ENCODE measurements at places on chromosomes 4 and X.

DNA sequence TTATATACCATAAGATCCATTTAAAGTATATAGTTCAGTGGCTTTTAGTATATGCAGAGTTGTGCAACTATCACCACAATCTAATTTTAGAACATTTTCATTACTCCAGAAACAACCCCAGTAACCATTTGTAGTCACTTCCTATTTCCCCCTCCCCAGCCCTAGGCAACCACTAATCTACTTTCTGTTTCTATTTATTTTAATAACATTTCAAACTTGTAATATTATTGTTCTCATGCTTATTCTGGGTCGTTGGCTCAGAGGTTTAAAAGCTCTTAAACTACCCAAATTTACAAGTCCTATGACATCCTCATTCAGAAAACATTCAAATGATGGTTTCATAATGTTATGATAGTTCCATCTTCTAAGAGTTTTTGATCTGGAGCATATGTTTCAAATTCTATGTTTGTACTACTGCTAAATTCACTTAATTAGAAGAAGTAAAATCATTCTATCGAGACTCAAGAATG, 18.4 kb downstream of the XIAP start:
- DNase-seq: no peak

- DNase-seq: no peak
Measured at GRCh38 chrX:72038016-72038415, 93.7 kb downstream of the RTL5 start.

DNA sequence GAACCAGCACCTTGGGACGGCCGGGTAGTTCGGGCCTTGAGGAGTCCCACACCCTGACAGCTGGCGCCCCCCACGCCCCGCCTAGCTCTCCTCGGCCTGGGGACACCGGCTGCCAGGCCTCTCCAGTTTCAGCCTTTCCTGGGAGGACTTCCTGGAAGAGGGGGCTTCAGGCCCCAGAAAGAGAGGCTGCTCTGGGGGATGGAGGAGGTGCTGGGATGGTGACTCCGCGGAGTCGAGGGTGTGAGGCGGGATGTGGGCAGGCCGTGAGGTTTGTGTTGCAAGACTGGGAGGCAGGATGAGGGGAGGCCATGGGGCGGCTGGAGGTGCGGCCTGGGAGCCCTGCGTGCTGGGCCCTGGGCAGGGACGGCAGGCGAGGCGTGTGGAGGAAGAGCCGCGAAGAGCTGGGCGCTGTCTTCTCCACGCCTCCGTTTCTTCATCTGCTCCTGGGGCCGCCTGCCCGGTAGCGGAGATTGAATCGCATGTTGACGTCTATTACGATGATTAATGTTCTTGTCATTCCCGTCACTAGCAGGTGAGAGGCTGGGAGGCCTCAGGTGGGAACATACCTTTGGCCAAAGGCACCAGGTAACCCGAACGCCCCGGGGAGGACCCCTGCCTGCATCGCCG, 918 bp upstream of the FGFRL1 start:
- DNase-seq: peak; percentile 58

- no peak for DNase-seq
Measured at GRCh38 chrX:118228041-118228440, 111.4 kb upstream of the KLHL13 start.

DNA sequence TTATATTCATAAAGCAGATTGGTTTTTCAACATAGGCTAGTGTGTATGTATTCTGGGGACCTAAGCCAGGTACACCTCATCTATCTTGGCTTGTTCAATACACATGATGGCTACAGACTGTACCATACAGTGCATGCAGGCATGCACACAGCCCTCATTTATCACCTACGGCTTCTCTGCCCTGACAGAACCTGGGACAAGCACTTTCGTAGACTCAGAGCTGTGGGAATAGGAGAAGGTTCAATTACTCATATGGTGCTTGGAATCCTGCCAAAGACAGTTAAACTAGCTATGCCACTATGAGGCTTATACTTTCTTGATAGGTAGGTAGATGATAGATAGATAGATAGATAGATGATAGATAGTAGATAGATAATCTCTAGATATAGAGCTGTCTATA, 457.2 kb downstream of the GALNTL6 start:
- DNase-seq: no peak

GRCh38 chr4:109385260-109385659, 48.4 kb upstream of the SEC24B start:
- DNase-seq: no peak

GRCh38 chrX:108271397-108271787, 166.8 kb downstream of the COL4A6 start:
- DNase-seq: no peak

- no peak for DNase-seq
Measured at GRCh38 chrX:115522952-115523351, 38.0 kb upstream of the PLS3 start.

DNA sequence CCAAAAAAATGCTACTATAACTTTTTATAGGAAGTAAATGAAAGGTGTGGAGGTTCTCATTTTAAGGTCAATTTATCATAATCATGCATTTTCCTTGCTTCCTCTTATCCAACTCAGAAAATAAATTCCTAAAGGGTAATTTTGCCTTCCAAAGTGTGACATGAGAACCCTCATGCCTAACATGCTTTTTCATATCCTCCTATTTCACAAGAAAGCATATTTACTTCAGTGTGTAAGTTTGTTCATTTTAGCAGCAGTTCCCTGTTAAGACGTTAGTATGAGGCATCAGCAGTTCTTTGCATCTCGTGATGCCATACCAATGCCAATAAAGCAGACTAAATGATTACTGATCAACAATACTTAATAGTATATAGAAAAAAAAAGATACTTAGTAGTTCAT, 18.4 kb downstream of the WDFY3 start:
- DNase-seq: no peak

DNA sequence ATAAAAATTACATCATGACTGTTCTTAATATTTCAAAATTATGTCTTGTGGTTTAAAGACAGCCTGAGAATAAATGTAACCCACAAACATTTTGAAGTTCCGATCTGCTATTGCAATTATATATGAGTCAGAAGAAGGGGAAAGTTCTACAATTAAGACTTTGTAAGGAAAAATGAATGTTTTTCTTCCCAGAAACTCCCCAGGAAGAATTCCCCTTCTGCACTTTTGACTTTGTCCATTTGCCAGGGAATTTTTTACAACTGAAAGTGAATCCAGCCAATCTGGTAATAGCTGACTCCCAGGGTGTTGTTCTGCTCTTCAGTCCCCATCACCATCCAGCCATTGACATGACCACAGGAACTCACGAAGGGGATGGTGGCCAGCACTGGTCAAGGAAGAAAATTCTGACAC, 61.6 kb upstream of the NOCT start:
- DNase-seq: no peak

GRCh38 chr4:186159613-186160012, 31.8 kb upstream of the CYP4V2 start:
- DNase-seq: no peak

DNA sequence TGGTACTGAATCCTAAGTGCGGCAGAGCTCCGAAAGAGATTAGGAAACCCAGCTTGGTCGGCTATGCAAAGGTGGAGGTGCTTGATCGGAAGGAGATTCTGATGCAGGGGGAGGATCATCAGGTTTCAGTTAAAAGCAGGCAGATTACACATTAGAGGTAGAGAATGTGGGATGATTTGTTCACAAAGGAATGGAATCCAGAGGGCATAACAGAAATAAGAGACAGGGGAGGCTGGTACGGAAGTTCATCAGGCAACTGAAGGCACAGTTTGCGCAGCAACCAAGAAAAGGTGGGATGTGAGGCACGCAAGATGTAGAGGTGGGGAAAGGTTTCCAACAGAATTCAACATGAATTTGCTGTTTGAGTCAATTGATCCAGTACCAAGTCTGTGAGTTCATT, 424 bp upstream of the ZNF330 start:
- DNase-seq: no peak
